SK-N-SH (cell line): ENCODE measurements at places on chromosomes 6 and 20. TPM values are rescaled to one million over a fixed set of nuclear protein-coding genes. Genes with fewer than 3 reads are reported as not detected.

Gene PKIB
- 0.30 and 0.32 TPM in 2 replicates for polyA plus RNA-seq

Gene SLC35F1
- polyA plus RNA-seq, result under 0.01 TPM in 1 of 2 replicates, not detected in the other

Gene CRNKL1
- polyA plus RNA-seq, result 7.6 and 8.9 TPM in 2 replicates

DNA sequence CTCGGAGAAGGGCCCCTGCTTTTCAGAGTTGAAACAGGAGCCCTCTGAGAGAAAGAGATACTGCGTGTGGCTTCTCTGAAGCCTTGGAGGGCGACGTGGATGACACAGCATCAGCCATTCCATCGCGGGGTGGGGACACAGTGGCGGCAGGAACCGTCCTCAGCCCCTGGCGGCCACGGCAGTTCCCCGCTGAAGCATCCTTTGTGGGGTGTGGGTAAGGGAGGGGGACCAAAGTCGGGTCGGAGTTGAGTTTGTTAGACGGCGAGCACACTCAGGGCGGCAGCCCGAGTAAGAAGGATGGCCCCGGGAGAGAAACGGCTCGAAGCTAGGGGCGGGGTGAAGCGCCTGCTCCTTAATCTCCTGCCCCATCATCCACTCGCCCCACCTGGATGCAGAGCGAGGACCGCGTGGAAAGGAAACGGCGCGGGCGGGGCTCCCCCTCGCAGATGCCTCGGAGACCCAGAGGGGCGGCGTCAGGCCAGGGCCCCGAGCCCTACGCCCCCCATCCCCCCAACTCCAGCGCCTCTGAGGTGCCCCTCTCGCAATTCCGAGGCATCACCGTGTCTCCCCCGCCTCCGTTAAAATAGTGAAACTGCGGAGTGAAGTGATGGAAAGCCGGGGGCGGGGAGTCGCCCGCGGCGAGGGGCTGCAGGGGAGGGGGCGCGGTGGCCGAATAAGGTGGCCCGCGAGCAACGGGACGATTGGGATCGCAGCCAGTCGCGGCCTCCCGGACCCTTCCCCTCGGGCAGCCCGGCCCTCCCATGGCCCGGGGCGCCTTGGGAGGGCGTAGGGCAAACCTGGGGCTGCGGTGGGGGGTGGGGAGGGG, 796 bp upstream of the RREB1 start:
- DNase-seq, result no peak
- H3K36me3 ChIP-seq, result no peaks in the 10 kb centered on the region
- H3K4me3 ChIP-seq, result peak overlapping the region; percentile 100
- peak overlapping the region; percentile 64; the same call in 1 of the 2 replicates for H3K27ac ChIP-seq

- H3K4me3 ChIP-seq, result no peak overlapping the region
- DNase-seq, result peak; percentile 10
- H3K27ac ChIP-seq, result no peak overlapping the region
- H3K4me1 ChIP-seq, result peaks cover 6% of the 10 kb centered on the region
- no peaks in the 10 kb centered on the region for H3K36me3 ChIP-seq
- no peaks in the 10 kb centered on the region for H3K27me3 ChIP-seq
These were observed 76.0 kb downstream of the MKKS start for GRCh38 chr20:10357974-10358373.

DNA sequence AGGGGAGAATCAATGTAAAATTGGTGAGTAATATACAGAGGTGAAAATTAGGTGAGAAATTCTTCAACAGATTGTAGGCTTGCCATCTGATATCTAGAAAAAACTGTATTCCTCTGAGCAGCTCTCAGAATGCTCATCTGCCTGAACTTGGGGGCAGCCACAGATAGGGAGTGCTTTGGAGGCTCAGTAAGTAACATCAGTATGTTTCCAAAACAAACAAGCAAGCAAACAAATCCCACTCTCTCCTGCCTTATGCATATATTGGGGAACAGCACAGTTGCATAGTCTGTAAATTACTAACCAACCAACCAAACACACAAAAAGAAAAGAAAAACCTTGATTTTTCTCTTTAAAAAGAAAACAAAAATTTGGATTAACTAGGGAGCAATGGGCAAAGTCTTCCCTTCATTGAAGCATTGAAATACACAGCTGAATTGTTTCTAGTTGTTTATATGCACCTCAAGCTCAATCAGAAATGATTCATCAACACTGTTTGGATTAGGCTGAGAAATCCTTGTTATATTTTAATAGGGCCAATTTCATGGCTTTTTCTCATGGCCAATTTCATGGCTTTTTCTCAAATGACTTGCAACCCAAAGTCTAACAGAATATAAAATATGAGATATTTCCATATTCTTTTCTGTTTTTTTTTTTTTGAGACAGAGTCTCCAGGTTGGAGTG, 50.1 kb upstream of the DEK start:
- H3K4me1 ChIP-seq, result no peaks in the 10 kb centered on the region
- DNase-seq, result no peak
- H3K4me3 ChIP-seq, result no peak overlapping the region
- H3K27ac ChIP-seq, result no peak overlapping the region
- H3K36me3 ChIP-seq, result no peaks in the 10 kb centered on the region
- no peaks in the 10 kb centered on the region for H3K27me3 ChIP-seq

GRCh38 chr6:75101896-75102295, 104.0 kb downstream of the COL12A1 start:
- H3K4me3 ChIP-seq, result no peak overlapping the region
- no peaks in the 10 kb centered on the region for H3K36me3 ChIP-seq
- H3K27me3 ChIP-seq, result no peaks in the 10 kb centered on the region
- H3K4me1 ChIP-seq, result no peaks in the 10 kb centered on the region; the same call in 1 of the 2 replicates

- H3K27ac ChIP-seq, result no peak overlapping the region
- H3K4me3 ChIP-seq, result no peak overlapping the region
- H3K36me3 ChIP-seq, result no peaks in the 10 kb centered on the region
- H3K27me3 ChIP-seq, result no peaks in the 10 kb centered on the region
- peaks cover 3% of the 10 kb centered on the region for H3K4me1 ChIP-seq
These were observed 159.3 kb downstream of the CDKAL1 start for GRCh38 chr6:20693466-20694063.

- no peaks in the 10 kb centered on the region; the same call in 1 of the 2 replicates for H3K27me3 ChIP-seq
- no peak for DNase-seq
- no peaks in the 10 kb centered on the region for H3K4me1 ChIP-seq
- H3K27ac ChIP-seq, result no peak overlapping the region
- H3K4me3 ChIP-seq, result no peak overlapping the region
These were observed 208.8 kb upstream of the GMDS start for GRCh38 chr6:2454180-2454579.

- H3K27me3 ChIP-seq, result no peaks in the 10 kb centered on the region
- no peak overlapping the region for H3K27ac ChIP-seq
- H3K4me1 ChIP-seq, result peaks cover 10% of the 10 kb centered on the region
- no peak overlapping the region for H3K4me3 ChIP-seq
- H3K36me3 ChIP-seq, result peaks cover 16% of the 10 kb centered on the region; the same call in 1 of the 2 replicates
These were observed 7.7 kb downstream of the PHIP start for GRCh38 chr6:79070206-79070825.

- no peak within 1 kb of the TSS; the same call in 1 of the 2 replicates for H3K27ac ChIP-seq
- no peaks in the 10 kb centered on the region for H3K36me3 ChIP-seq
- H3K27me3 ChIP-seq, result peaks cover 39% of the 10 kb centered on the region
- peak; percentile 100 for DNase-seq
These were observed at the start of gene TCF15 for GRCh38 chr20:610130-611046. Gene TCF15 (minus strand): TSS chr20:610309. CDS start chr20:610237, 72 bp downstream.

Gene NCR2
- not detected in 2 replicates for polyA plus RNA-seq

Gene LINC00237
- not detected in 2 replicates for polyA plus RNA-seq

Gene SSTR4
- not detected in 2 replicates for polyA plus RNA-seq

DNA sequence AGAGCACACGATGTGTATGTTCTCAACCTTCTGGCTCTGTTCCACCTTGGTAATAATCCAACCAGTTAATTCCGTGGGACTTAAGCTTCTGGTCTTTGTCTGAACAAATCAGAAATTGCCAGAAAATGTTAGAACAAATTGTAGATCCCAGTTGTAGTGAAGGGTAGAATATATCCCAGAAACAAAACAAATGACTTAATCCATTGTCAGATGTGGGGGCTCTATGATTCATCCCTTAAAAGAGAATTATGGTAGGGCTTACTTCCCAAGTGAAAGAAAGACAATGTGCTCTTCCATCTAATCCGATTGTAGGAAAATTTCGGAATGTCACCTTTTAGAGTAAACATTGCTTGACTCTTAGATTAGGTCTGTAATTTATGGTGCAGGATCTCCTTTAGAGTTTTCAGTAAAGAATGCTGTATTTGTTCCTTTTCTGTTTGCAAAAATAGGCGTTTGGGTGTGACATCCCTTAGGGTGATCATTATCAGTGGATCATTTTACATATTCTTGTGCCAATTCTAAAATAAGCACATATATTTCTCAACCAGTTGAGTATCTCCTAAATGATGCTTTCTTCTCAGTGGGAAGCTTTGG, 234.5 kb upstream of the ZNF217 start:
- H3K27me3 ChIP-seq, result no peaks in the 10 kb centered on the region
- H3K4me3 ChIP-seq, result peak overlapping the region; percentile 51
- H3K4me1 ChIP-seq, result peaks cover 23% of the 10 kb centered on the region
- no peaks in the 10 kb centered on the region for H3K36me3 ChIP-seq

- H3K27me3 ChIP-seq, result no peaks in the 10 kb centered on the region
- no peak for DNase-seq
- H3K36me3 ChIP-seq, result peaks cover 83% of the 10 kb centered on the region
- no peak overlapping the region for H3K27ac ChIP-seq
- no peak overlapping the region for H3K4me3 ChIP-seq
These were observed 7.9 kb downstream of the CD164 start for GRCh38 chr6:109374326-109374892.

DNA sequence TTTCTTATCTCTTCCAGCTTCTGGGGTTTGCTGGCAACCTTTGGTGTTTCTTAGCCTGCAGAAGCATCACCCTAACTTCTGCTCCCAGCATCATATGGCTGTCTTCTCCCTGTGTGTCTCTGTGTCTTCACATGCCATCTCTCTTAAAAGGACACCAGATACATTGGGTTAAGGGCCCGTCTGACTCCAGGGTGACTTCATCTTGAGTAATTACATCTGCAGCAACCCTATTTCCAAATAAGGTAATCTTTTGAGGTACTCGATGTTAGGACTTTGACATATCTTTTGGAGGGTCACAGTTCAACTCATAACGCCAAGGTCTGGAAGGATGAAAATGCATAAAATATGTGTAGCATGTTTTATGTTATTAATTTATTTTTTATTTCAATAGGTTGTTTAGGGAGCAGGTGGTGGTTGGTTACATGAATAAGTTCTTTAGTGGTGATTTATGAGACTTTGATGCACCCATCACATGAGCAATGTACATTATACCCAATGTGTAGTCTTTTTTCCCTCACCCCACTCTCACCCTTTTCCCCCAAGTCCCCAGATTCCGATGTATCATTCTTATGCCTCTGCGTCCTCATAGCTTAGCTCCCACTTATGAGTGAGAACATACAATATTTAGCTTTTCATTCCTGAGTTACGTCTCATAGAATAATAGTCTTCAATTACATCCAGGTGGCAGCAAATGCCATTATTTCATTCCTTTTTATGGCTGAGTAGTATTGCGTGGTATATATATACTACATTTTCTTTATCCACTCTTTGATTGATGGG, 131.1 kb downstream of the TBXT start:
- no peak overlapping the region for H3K4me3 ChIP-seq
- no peaks in the 10 kb centered on the region for H3K27me3 ChIP-seq
- no peaks in the 10 kb centered on the region for H3K36me3 ChIP-seq
- no peak for DNase-seq
- H3K27ac ChIP-seq, result no peak overlapping the region

- no peaks in the 10 kb centered on the region for H3K36me3 ChIP-seq
- H3K27me3 ChIP-seq, result peaks cover 43% of the 10 kb centered on the region
- H3K27ac ChIP-seq, result no peak overlapping the region
These were observed 726 bp upstream of the EMILIN3 start for GRCh38 chr20:41367393-41367695.

GRCh38 chr20:45467861-45468260, 1.7 kb upstream of the WFDC2 start:
- H3K4me1 ChIP-seq, result no peaks in the 10 kb centered on the region
- H3K4me3 ChIP-seq, result no peak overlapping the region
- peaks cover 55% of the 10 kb centered on the region; the same call in 1 of the 2 replicates for H3K27me3 ChIP-seq
- H3K27ac ChIP-seq, result no peak overlapping the region
- no peaks in the 10 kb centered on the region for H3K36me3 ChIP-seq
- no peak for DNase-seq

Gene WASF1
- 31.4 and 35.9 TPM in 2 replicates for polyA plus RNA-seq

DNA sequence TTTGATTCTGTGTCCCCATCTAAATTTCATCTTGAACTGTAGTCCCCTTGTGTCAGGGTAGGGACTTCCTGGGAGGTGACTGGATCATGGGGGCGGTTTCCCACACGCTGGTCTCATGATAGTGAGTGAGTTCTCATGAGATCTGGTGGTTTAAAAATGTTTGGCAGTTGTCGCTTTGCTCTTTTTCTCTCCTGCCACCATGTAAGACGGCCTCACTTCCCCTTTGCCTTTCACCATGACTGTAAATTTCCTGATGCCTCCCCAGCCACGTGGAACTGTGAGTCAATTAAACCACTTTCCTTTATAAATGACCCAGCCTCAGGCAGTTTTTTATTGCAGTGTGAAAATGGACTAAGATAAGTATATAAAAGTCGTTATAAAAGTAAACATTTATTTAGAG, 80.5 kb upstream of the SGK1 start:
- no peaks in the 10 kb centered on the region for H3K27me3 ChIP-seq
- no peak for DNase-seq
- no peaks in the 10 kb centered on the region for H3K4me1 ChIP-seq
- H3K36me3 ChIP-seq, result no peaks in the 10 kb centered on the region
- no peak overlapping the region for H3K27ac ChIP-seq

GRCh38 chr6:30795549-30796293, 51.4 kb upstream of the IER3 start:
- H3K27me3 ChIP-seq, result no peaks in the 10 kb centered on the region
- no peak overlapping the region for H3K4me3 ChIP-seq
- no peak for DNase-seq
- no peaks in the 10 kb centered on the region for H3K36me3 ChIP-seq

Gene PPP1R16B
- 0.28 and 0.91 TPM in 2 replicates for polyA plus RNA-seq

DNA sequence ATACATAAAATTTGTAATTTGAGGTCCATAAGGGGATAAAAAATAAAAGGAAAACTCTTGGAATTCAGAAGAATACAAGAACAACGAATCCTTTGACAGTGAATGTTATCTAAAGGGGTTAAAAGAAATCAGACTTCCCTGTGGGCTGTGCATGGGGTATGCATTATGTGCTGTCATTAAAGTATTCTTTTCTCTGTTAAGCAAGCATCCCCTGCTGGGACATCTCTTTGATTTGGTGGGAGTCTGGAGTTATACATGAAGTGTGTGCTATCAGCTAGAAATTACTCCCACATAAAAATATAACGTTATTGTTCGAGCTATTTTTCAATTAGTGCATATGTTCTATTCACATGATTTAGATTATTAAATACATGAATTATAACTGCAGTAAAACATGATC, 195.2 kb downstream of the CENPW start:
- H3K4me3 ChIP-seq, result no peak overlapping the region
- no peaks in the 10 kb centered on the region for H3K36me3 ChIP-seq
- no peak overlapping the region for H3K27ac ChIP-seq
- DNase-seq, result no peak
- H3K27me3 ChIP-seq, result no peaks in the 10 kb centered on the region

Gene AGER
- 2.9 and 3.5 TPM in 2 replicates for polyA plus RNA-seq

- H3K36me3 ChIP-seq, result no peaks in the 10 kb centered on the region; the same call in 1 of the 2 replicates
- DNase-seq, result no peak
- no peaks in the 10 kb centered on the region for H3K27me3 ChIP-seq
- H3K4me1 ChIP-seq, result peaks cover 9% of the 10 kb centered on the region
These were observed 142.9 kb downstream of the HIVEP2 start for GRCh38 chr6:142802124-142802523.

GRCh38 chr6:123635567-123635966, 1.2 kb downstream of the TRDN start:
- no peaks in the 10 kb centered on the region for H3K27me3 ChIP-seq
- H3K4me1 ChIP-seq, result no peaks in the 10 kb centered on the region
- no peak for DNase-seq
- no peaks in the 10 kb centered on the region for H3K36me3 ChIP-seq
- no peak overlapping the region for H3K4me3 ChIP-seq

- H3K4me3 ChIP-seq, result no peak overlapping the region
- H3K27me3 ChIP-seq, result peaks cover 22% of the 10 kb centered on the region; the same call in 1 of the 2 replicates
- no peak overlapping the region for H3K27ac ChIP-seq
- H3K4me1 ChIP-seq, result no peaks in the 10 kb centered on the region
These were observed 108.7 kb upstream of the SIRPA start for GRCh38 chr20:1786486-1786885.

Gene GCM1
- polyA plus RNA-seq, result not detected in 2 replicates
